ENCODE measurements at places on chromosomes 3 and 15.
A peak's percentile ranks its signal among the peaks of the same experiment; 100 is the strongest.

DNA sequence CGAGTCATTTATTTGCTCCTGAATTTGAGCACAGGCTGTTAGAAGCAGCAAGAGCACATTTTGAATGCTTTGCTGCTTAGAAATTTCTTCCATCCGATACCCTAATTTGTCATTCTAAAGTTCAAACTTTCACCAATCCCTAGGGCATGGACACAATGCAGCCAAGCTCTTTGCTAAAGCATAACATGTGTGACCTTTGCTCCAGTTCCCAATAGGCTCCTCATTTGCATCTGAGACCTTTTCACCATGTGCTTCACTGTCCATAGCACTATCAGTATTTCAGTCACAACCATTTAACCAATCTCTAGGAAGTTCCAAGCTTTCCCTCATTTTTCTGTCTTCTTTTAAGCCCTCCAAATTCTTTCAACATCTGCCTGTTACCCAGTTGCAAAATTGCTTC is 1333.1 kb downstream of the SI start:
- DNase-seq, result no peak

- DNase-seq, result no peak
Measured at GRCh38 chr3:157467200-157467599, 30.6 kb downstream of the PTX3 start.

GRCh38 chr3:103410231-103410630 is 975.4 kb downstream of the ZPLD1 start:
- no peak for DNase-seq

GRCh38 chr3:153633407-153633806 is 471.4 kb downstream of the RAP2B start:
- DNase-seq, result no peak

DNA sequence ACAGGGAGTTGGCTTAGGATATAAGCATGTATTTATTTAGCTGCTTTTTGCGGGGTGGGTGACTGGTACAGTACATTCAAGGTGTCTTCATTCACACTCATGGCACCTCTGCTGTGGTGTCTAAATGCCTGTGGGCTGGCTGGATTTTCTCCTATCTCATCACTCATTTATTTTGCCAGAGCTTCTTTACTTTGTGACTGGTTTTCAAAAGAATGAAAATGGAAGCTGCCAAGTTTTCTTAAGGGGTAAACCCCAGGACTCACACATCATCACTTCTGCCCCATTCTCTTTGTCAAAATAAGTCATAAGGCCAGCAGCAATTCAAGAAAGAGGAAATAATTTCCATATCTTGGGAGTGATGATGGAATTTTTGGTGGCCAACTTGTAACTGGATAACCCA is 493.4 kb upstream of the ALCAM start:
- DNase-seq, result no peak

GRCh38 chr3:120688121-120688520 is 6.1 kb upstream of the HGD start:
- DNase-seq, result no peak

DNA sequence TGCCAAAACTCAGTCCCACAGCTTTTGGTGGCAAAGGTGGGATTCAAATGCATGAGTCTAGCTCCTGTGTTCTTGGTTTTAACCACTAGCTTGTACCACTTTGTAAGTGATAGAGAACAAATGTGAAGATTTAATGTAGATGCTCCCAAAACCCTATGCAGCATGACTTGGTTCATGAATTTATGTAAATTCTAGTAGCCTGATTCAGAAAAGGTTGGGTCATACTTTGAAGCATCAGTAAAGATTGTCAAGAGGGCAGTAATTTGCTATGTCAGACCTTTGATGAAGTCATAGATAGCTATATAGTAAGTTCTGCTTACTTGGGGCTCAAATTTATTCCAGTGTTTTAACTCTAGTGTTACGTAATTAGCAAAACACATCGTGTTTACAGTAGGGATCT is 75.6 kb downstream of the VPS8 start:
- DNase-seq, result no peak

DNA sequence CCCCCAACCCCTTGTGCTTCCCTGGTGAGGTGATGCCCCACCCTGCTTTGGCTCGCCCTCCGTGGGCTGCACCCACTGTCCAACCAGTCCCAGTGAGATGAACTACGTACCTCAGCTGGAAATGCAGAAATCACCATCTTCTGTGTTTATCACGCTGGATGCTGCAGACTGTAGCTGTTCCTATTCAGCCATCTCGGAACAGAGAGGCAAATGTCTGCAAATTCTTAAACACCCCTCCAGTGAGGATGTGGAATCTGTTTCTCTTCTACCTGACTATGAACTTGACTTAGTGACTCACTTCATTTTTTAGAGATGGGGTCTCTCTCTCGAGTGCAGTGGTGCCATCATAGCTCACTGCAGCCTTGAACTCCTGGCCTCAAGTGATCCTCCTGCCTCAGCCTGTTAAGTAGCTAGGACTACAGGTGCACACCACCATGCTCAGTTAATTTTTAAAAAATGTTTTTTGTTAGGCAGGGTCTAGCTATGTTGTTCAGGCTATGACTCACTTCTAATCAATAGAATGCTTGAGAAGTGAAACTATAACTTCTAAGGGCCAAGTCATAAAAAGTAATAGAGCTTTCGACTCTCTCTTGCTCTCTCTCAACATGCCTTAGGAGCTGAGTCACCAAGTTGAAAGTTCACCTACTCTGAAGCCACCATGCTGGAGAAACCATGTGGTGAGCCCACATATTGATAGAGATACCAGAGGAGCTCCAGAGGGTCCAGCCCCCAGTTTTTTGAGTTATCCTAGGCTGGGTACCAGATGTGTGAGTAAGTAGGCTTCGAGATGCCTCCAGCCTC is 11.5 kb upstream of the PARP14 start:
- DNase-seq, result peak; percentile 70

DNA sequence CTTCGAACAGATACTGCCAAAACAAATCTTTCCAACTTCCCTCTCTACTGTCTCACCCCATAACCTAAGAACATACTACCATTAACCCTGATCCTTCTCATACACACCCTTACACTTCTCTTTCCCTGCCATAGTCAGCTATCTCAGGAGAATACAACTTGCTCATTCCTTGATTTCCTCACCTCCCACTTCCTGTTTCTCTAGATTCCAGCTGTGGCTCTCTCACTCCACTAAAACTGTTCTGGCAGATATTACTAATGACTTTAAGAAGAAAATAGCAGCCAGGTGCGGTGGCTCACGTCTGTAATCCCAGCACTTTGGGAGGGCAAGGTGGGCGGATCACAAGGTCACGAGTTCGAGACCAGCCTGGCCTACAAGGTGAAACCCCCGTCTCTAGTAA is 4.6 kb downstream of the LSG1 start:
- no peak for DNase-seq

DNA sequence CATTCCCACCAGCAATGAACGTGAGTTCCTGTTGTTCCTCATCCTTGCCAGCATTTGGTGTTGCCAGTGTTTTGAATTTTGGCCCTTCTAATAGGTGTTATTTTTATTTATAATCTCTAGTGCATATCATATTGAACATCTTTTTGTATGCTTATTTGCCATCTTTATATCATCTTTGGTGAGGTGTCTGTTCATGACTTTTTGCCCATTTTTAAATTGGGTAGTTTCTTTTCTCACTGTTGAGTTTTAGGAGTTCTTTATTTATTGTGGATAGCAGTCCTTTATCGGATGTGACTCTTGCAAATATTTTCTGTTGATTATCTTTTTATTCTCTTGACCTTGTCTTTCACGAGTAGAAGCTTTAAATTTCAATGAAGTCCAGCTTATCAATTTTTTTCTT is 60.2 kb upstream of the ATP13A3 start:
- no peak for DNase-seq

- peak; percentile 70 for DNase-seq
Measured at GRCh38 chr3:49017971-49018706, at the start of gene DALRD3. TSS of gene DALRD3 (minus strand) at chr3:49018580. CDS start at chr3:49018564, 16 bp downstream.

DNA sequence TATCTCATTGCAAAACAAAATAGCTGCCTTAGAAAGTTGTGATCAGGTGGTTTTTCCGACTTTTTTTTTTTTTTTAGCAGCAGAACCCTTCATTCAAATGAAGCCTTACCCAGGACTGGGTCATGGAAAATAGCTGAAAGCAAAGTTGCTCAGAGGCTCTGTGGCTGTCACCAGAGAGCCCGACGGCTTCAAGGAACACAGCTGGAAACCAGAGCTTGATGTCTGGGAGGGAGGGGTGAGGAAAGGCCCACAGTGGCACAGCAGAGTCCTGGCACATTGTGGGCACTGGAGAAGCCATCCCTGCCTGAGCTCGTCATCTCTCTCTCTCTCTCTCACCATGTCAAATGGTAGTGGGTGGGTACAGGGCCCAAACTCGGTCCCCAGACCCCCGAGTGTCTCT is 77.5 kb downstream of the RPN1 start:
- DNase-seq, result no peak

- no peak for DNase-seq
Measured at GRCh38 chr15:34709866-34710265, 44.9 kb downstream of the GJD2 start.

DNA sequence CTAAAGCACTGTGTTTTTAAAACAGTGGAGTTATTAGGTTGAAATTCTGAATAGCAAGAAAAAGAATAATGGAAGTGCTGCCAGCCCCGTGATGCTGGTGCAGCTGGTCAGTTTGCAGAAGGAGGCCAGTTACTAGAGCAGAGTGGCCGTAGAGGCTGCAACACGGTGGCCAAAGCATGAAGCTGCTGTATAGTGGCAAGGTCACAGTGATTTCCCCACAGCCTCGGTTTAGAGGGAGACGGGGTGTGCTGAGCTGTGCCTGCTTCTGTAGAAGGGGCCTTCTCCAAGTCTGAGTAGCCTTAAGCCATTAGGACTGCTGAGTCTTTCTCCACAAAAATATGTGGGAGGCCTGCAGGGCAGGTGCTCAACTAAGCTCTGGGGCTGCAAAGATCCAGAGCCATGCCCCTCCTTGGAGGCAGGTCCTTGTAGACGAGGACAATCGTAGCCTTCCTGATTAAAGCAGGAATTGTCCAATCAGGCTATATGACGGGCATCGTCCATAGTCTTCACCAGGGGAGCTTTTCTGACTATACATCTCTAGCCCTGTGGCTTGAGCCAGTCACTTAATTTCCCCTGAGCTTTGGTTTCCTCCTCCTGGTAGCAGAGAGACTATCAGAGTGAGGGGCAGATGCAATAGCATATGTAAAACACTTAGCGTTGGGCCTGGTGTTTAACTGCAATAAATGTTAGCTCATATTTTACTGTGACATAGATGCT is 151.6 kb downstream of the PGPEP1L start:
- no peak for DNase-seq

DNA sequence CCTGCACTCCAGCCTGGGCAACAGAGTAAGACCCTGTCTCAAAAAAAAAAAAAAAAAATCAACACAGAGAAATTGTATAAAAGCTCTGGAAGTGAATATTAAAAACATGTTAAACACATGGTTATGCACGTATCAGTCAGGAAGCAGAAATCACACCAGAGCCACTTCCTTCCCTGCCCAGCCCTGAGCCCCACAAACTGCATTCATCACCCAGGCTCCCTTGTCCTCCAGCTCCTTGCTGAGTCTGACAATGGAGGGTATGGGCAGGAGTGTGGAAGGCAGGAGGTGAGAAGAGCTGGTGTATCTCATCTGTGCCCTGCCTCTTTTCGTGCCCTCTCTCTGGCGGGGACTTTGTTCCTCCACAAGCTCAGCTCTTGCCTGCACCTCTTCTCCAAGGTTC is 12.1 kb upstream of the LOXL1 start:
- no peak for DNase-seq

GRCh38 chr15:89433686-89434085 is 62.7 kb downstream of the RHCG start:
- no peak for DNase-seq

GRCh38 chr3:40582401-40583027 is 57.8 kb downstream of the ZNF621 start:
- no peak for DNase-seq

GRCh38 chr15:79233236-79233635 is 49.3 kb upstream of the ANKRD34C start:
- DNase-seq, result no peak

- DNase-seq, result no peak
Measured at GRCh38 chr15:42107473-42107872, 13.1 kb upstream of the PLA2G4D start.

DNA sequence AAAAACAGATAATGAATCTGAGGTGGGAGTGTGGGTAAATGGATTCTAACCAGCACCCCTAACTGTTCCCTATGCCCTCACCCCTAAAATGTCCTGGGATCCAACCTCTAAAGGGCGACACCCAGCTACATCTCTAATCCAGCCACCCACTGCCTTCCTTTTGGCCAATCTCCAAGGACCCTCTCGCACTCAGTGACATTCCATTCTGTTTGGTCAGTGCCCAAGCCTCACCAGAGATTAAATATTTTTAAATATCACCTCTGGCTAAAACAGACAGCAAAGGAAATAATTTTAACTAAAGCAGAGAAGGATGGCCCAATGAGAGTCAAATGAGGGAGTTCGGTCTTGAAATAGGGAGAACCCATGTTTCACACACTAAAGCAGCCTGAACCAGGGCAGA is 19.9 kb upstream of the SCN10A start:
- DNase-seq, result peak; percentile 14

- DNase-seq, result no peak
Measured at GRCh38 chr15:24269166-24269571, 406.4 kb upstream of the NPAP1 start.

DNA sequence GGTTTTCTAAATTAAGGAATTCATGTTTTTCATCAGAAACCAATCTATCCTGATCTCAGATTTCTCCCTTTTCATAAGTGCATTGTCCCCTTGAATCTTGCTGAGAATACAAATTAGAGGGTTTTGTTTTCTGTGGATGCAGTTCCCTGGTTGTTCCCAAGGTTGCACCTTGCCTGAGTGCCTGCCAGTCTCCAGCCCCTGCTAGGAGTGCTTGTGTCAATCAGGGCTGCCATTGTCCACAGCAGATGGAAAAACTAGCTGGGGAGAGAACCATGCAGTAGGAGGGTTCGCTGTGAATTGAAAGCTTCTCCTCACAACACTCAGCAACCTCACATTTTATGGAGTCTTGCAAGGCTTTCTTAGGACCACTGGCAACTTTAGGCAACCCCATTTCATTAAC is 210.8 kb upstream of the CTNNB1 start:
- DNase-seq, result no peak

DNA sequence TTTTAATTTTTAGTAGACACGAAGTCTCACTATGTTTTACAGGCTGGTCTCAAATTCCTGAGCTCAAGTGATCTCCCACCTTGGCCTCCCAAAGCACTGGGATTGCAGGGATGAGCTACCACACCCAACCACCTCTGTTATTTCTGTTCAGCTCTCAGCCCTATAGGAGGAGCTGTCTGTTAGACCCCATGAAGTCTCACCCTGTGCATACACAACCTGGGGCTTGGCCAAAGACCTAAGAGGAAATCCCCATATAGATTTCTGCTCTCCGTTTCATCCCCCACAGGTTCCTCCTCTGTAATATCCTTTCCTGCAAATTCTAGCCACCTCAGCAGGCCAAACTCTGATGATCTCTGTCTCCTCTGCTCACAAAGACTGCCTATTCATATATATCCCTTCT is 56.6 kb upstream of the CTDSPL2 start:
- no peak for DNase-seq

Data from urothelium cell line (cell line).